ENCODE measurements at places on chromosomes 5 and 9.

- H3K4me3 ChIP-seq = peak overlapping the region; percentile 55
- peak overlapping the region; percentile 47 for H3K27ac ChIP-seq
- H3K27me3 ChIP-seq = no peaks in the 10 kb centered on the region
- peaks cover 6% of the 10 kb centered on the region for H3K4me1 ChIP-seq
Observed at GRCh38 chr9:35035851-35036701, 36.3 kb downstream of the VCP start.

- no peak for DNase-seq
- no peaks in the 10 kb centered on the region for H3K27me3 ChIP-seq
- no peaks in the 10 kb centered on the region for H3K36me3 ChIP-seq
Observed at GRCh38 chr9:30630459-30630858, 1754.0 kb upstream of the ACO1 start.

DNA sequence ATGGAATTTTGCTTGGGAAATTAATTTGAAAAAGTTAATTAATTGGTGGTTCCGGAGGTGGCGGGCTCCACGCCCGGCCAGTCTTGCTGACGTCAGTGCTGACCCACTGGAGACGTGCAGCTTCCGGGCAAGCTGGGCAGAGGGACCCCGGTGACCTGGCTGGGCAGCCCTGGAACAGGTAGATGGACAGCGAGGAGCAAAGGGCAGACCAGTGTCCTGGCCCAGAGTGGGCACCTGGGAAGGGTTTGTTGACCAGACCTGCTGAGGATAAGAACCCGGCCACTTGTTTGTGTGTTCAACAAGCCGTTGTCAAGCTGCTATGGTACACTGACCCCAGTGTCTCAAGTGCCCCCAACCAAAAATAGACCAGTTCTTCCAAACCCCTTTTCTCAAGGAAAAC is 17.5 kb downstream of the CXXC5 start:
- H3K27ac ChIP-seq = no peak overlapping the region
- DNase-seq = no peak
- H3K27me3 ChIP-seq = peaks cover 74% of the 10 kb centered on the region
- H3K4me1 ChIP-seq = peaks cover 38% of the 10 kb centered on the region
- H3K4me3 ChIP-seq = no peak overlapping the region

GRCh38 chr9:104844710-104845109 is 80.8 kb downstream of the NIPSNAP3B start:
- DNase-seq = no peak
- no peaks in the 10 kb centered on the region for H3K4me1 ChIP-seq
- H3K4me3 ChIP-seq = no peak overlapping the region
- no peaks in the 10 kb centered on the region for H3K27me3 ChIP-seq

- H3K27me3 ChIP-seq = peaks cover 8% of the 10 kb centered on the region
- no peak overlapping the region for H3K4me3 ChIP-seq
- no peak for DNase-seq
- no peaks in the 10 kb centered on the region for H3K4me1 ChIP-seq
- H3K36me3 ChIP-seq = no peaks in the 10 kb centered on the region
Observed at GRCh38 chr5:168965638-168966037, 335.3 kb downstream of the SLIT3 start.

- no peak for DNase-seq
- no peak overlapping the region for H3K27ac ChIP-seq
- no peaks in the 10 kb centered on the region for H3K27me3 ChIP-seq
- no peaks in the 10 kb centered on the region for H3K4me1 ChIP-seq
- H3K4me3 ChIP-seq = no peak overlapping the region
Observed at GRCh38 chr9:15048772-15049171, 138.5 kb upstream of the FREM1 start.

- no peak for DNase-seq
- H3K4me3 ChIP-seq = no peak overlapping the region
- peaks cover 32% of the 10 kb centered on the region for H3K27me3 ChIP-seq
- H3K27ac ChIP-seq = no peak overlapping the region
- H3K36me3 ChIP-seq = no peaks in the 10 kb centered on the region
Observed at GRCh38 chr5:151648988-151649387, 37.7 kb downstream of the SPARC start.

- H3K27ac ChIP-seq = no peak overlapping the region
- peaks cover 27% of the 10 kb centered on the region for H3K4me1 ChIP-seq
- H3K36me3 ChIP-seq = peaks cover 5% of the 10 kb centered on the region
- peaks cover 10% of the 10 kb centered on the region for H3K27me3 ChIP-seq
- H3K4me3 ChIP-seq = no peak overlapping the region
Observed at GRCh38 chr5:177113566-177114424, 19.8 kb upstream of the NSD1 start.

GRCh38 chr5:89722538-89722937 is 687.0 kb downstream of the CETN3 start:
- H3K27me3 ChIP-seq = no peaks in the 10 kb centered on the region
- no peak for DNase-seq
- no peaks in the 10 kb centered on the region for H3K36me3 ChIP-seq
- H3K4me1 ChIP-seq = no peaks in the 10 kb centered on the region
- H3K27ac ChIP-seq = no peak overlapping the region
- H3K4me3 ChIP-seq = no peak overlapping the region

DNA sequence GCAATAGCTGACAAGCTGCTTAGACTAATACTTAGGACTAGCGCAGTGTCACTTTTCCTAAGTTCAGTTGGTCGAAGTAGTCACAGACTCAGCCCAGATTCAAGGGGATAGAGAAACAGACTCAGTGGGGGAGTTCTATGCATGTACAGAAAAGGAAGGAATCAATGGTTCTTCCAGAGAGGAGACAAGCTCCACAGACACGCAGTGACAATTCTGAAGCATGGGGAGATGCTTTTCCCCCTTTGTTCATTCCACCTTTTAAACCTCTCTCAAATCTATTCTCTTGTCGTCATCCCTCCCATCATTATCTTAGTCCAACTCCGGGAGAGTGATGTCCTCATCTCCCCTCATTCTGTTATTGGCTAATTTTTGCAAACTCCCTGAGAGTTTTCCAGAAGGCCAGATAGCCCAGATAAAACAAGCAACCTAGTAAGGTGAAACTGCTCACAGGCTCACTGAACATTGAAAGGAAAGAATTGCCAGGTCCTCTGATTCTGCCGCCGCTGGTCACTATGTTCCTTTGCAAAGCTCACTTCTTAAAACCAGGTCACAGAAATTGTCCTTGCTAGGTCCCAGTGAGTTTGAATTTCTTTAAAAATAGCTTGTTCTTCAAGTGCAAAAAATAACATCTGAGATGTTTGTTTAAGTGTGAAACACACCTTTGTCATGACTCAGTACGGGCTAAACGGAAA is 13.4 kb upstream of the STRBP start:
- peaks cover 4% of the 10 kb centered on the region for H3K4me1 ChIP-seq
- H3K27me3 ChIP-seq = peaks cover 15% of the 10 kb centered on the region
- no peak for DNase-seq
- H3K4me3 ChIP-seq = no peak overlapping the region
- no peak overlapping the region for H3K27ac ChIP-seq
- H3K36me3 ChIP-seq = no peaks in the 10 kb centered on the region

DNA sequence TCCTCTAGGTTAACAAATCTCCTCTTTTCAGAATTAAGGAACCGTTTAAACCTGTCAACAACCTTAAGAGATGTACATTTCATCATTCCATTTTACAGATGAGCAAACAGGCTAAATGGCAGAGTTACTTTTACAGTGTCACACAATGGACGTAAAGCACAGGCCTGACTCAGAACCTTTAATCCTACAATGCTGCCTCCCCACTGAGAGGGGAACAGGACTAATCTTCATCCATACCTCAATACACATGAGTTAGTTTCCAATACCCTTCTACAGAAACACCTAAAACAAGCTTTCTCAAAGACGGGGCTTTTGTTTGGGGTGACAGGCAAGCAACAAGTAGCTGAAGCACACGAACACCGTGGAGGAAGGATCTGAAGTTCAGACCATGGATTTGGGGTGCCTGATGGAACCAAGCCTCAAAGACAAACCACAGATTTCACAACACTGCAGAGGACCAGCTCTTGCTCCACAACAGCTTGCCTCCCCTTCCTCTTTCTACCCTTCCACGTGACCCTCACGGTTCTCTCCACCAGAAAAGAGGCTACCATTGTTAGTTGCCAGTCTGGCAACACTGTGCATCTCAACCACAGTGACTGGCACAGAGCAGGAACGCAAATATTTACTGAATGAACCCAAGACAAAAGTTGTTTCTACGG is 1.8 kb downstream of the RNF130 start:
- no peaks in the 10 kb centered on the region for H3K36me3 ChIP-seq
- DNase-seq = no peak
- H3K4me3 ChIP-seq = no peak overlapping the region
- no peak overlapping the region for H3K27ac ChIP-seq

DNA sequence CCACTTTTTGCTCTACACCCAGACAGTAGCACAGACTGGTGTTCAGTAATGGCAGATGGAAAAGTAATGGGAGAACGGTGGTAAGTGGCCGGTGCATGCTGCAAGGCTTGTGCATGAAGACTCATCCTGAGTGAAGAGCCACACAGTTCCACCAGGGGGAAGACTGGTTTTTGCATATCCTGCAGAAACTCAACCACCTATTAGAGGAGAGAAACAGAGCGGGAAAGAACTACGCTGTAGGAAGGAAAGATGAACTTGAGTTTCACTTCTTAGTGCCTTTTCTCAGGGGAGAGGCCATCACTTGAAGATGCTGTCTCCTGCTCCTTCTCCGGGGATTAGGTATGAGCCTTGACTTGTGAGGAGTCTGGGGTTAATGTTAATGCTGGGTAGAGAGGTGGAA is 9.4 kb upstream of the PRSS3 start:
- no peak overlapping the region for H3K27ac ChIP-seq
- no peak for DNase-seq
- H3K4me1 ChIP-seq = peaks cover 2% of the 10 kb centered on the region
- H3K36me3 ChIP-seq = no peaks in the 10 kb centered on the region
- H3K4me3 ChIP-seq = no peak overlapping the region

DNA sequence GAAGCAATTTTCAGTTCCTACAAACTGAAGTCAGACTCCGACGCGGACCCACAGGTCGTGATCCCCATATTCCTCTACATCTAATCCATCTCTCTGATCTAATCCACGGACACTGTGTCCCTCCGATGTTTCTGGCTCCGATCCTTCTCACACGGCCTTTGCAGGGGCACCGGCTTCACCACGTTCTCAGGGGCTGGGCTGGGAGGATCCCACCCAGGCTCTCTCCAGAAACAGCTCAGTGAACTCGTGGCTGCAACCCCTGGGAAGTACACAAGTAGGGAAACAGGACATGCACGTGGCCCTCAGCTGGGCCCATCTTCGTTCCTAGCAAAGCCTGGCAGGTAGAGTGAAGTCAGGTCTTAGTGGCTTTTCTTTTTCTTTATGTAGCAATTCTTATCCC is 49.1 kb upstream of the OLFM1 start:
- no peak for DNase-seq
- no peaks in the 10 kb centered on the region for H3K36me3 ChIP-seq
- H3K27ac ChIP-seq = no peak overlapping the region
- no peaks in the 10 kb centered on the region for H3K27me3 ChIP-seq

DNA sequence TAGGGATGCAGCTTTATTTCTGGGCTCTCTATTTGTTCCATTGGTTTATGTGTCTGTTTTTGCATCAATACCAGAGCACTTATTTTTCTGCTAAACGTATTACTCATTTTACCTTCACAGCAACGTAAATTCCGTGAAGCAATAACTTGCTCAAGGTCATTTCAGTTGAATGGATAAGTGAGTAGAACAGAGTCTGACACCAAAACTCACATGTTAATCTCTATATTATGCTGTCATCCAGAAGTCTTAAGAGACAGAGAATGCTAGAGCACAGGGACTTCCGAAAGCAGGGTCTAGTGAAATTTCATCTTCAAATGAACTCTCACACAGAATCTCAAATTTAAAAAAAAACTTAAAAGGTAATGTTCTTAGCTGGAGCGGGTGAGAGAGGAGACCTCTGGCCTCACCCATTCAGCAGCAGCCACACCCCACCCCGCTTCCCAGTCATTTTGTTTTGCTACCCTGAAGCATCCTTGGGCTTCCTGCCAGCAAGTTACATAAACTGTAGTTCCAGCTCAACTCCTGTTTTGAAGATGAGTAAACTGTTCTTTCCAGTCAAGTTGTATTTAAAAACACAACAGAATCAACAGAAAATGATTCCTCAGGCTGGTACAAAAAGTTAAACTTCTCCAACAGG is 69.3 kb downstream of the TRIM36 start:
- H3K4me3 ChIP-seq = no peak overlapping the region
- peaks cover 13% of the 10 kb centered on the region for H3K27me3 ChIP-seq
- H3K27ac ChIP-seq = no peak overlapping the region

DNA sequence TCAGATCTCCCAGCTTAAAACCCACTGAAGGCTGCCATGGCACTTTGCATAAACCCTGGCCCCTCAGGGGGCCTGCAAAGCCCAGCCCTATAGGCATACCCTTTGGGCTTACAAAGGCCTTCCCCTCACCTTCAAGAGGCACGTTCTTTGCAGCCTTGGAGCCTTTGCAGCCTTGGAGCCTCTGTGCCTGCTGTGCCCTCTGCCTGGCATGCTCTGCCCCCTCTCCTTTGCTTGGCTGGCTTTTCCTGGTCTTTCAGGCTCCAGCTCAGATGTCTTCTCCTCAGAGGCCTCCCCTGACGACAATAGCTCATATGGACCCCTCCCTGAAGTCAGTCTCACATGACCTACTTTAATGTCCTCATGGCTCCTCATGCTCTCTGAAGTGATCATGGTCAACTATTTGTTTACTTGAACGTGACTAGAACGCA is 60.3 kb downstream of the CXXC5 start:
- peaks cover 87% of the 10 kb centered on the region for H3K27me3 ChIP-seq
- no peaks in the 10 kb centered on the region for H3K36me3 ChIP-seq
- no peak overlapping the region for H3K4me3 ChIP-seq
- no peak overlapping the region for H3K27ac ChIP-seq
- peaks cover 16% of the 10 kb centered on the region for H3K4me1 ChIP-seq

GRCh38 chr5:1136814-1137213 is 25.0 kb upstream of the SLC12A7 start:
- H3K27ac ChIP-seq = no peak overlapping the region
- H3K27me3 ChIP-seq = peaks cover 58% of the 10 kb centered on the region
- H3K4me3 ChIP-seq = no peak overlapping the region
- DNase-seq = no peak
- no peaks in the 10 kb centered on the region for H3K36me3 ChIP-seq
- H3K4me1 ChIP-seq = peaks cover 12% of the 10 kb centered on the region

DNA sequence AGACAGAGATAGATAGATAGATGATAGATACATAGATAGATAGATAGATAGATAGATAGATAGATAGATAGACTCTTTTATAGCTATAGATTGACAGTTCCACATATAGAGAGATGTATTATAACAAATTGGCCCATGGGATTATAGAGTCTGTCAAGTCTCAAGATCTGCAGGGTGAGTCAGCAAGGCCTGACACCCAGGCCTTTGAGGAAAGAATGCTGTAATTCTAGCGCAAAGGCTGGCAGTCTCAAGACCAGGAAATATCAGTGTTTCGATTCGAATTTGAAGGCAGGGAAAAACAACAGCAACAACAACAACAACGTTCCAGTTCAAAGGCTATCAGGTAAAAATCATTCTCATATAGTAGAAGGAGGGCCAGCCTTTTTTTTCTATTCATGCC is 339.2 kb upstream of the CDH9 start:
- H3K36me3 ChIP-seq = no peaks in the 10 kb centered on the region
- H3K4me3 ChIP-seq = no peak overlapping the region

GRCh38 chr5:5784101-5784500 is 361.6 kb downstream of the ICE1 start:
- H3K4me1 ChIP-seq = no peaks in the 10 kb centered on the region
- H3K4me3 ChIP-seq = no peak overlapping the region
- no peak for DNase-seq
- no peaks in the 10 kb centered on the region for H3K27me3 ChIP-seq

Data from activated naive CD4-positive, alpha-beta T cell treated with anti-CD3 and anti-CD28 coated beads, Interleukin-2, amount 10 ng/mL, durations not matched to agents 7 days and 5 days (primary cell).